ENCODE measurements at places on chromosomes 5 and 9.

- DNase-seq: no peak
Observed at GRCh38 chr5:102743900-102744299, 11.2 kb upstream of the PAM start.

- no peak for DNase-seq
Observed at GRCh38 chr9:96721731-96722429, 56.0 kb downstream of the ZNF510 start.

- DNase-seq: no peak
Observed at GRCh38 chr5:78591138-78591612, 57.4 kb downstream of the LHFPL2 start.

- no peak for DNase-seq
Observed at GRCh38 chr9:138007918-138008841, 130.6 kb downstream of the CACNA1B start.

DNA sequence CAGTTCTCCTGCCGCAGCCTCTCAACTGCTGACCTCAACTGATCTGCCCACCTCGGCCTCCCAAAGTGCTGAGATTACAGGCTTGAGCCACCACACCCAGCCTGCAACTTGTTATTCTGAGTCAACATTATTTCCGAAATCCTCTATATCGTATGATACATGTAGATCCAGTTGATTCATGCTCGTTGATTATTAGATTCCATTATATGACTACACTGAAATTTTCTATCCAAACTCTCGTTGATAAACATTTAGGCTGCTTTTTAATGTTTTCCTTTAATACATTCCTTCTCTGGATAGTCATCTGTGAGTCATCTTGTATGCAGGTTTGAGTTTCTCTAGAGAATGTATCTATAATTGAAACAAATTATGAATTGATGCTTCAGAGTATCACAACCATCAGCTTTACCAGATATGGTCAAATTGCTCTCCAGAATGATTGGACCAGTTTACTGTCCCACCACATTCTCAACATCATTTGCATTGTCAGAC lies 4.1 kb downstream of the CDK7 start:
- no peak for DNase-seq

Measured in hippocampal formation (tissue), 2 donors.